ENCODE measurements at places on chromosomes 5 and 9. TPM values are rescaled to one million over a fixed set of nuclear protein-coding genes. Genes with fewer than 3 reads are reported as not detected.

DNA sequence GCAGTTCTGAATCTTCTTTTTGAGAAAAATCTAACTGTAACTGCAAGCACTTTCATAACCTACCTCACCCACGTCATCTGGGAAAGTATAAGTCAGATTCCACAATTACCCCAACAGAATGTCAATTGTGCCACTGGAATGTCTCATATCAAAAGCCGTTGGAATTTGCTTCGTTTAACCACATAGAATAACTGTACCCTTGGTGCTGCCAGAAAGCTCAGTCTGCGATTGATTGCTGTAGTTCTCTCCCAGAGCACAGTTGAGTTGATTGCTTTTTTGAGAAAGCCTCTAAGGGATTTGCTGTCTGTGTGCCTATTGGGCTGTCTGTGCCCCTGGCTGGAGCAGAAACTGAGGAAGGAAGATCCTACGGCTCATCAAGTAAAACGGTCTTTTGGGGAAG lies 583.6 kb downstream of the TMEM38B start:
- no peaks in the 10 kb centered on the region for H3K4me1 ChIP-seq
- no peak overlapping the region for H3K27ac ChIP-seq
- DNase-seq: no peak
- H3K27me3 ChIP-seq: no peaks in the 10 kb centered on the region

DNA sequence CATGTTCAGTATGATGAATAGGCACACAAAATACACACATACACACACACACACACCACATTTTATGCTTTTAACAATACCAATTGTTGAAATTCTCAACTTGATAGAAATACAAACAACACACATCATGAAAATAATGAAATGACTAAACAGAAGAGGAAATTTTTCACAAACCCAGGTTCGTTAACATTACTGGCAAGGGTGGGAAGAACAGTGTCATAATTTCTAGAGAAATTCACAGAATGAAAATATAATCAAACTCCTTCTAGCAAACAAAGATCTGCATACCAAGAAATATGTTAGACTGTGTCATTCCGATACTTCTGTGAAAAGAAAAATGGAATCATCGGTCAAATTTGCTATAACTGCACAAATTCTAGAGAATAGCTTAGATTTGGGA lies 41.9 kb downstream of the ST8SIA4 start:
- H3K36me3 ChIP-seq: no peaks in the 10 kb centered on the region
- no peak for DNase-seq
- no peaks in the 10 kb centered on the region for H3K27me3 ChIP-seq
- H3K4me1 ChIP-seq: no peaks in the 10 kb centered on the region

- no peak within 1 kb of the TSS for H3K27ac ChIP-seq
- no peaks in the 10 kb centered on the region for H3K27me3 ChIP-seq
- no peaks in the 10 kb centered on the region for H3K4me1 ChIP-seq
- no peaks in the 10 kb centered on the region for H3K36me3 ChIP-seq
- DNase-seq: peak; percentile 29
Observed at GRCh38 chr9:71121275-71122021, at the start of gene TRPM3. Gene TRPM3, minus strand, starts transcription at chr9:71121621. Its CDS starts 267 bp downstream, at chr9:71121354.

The PRSS3 gene
- 0.79 TPM for total RNA-seq

DNA sequence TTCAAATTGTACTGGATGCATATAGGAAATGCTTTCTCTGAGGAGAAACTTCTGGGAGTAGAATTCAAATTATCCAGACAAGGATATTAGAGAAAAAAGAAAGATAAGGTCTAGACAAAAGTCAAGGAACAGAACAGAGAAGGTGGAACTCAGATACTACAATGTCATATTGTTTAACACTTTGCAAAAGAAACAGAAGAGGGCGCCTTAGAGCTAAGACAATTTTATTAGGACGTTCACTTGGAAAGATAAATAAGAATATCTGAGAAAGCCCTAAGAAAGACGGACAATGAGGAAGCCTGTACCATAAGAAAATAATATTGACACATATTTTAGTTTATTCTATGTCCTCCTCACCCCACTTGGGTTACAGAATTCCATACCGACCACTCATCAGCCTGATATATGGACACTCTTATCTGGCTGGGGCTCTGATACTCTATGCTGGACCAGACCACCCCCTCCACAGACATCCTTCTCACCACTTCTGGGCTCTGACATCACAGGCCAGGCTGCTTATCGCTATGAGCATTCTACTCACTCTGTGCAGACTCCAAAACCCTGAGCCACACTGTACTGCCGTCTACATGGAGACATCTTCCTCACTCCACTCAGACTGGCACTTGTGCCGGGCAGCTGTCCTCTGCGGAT lies 9.1 kb upstream of the AK3 start:
- no peak overlapping the region for H3K4me3 ChIP-seq
- H3K4me1 ChIP-seq: no peaks in the 10 kb centered on the region
- peak; percentile 51 for DNase-seq
- H3K36me3 ChIP-seq: no peaks in the 10 kb centered on the region
- no peak overlapping the region for H3K27ac ChIP-seq

GRCh38 chr9:131263701-131264100 lies 12.6 kb downstream of the FAM78A start:
- H3K4me1 ChIP-seq: peaks cover 7% of the 10 kb centered on the region
- no peaks in the 10 kb centered on the region for H3K36me3 ChIP-seq
- no peak overlapping the region for H3K4me3 ChIP-seq
- DNase-seq: no peak
- H3K27ac ChIP-seq: no peak overlapping the region
- no peaks in the 10 kb centered on the region for H3K27me3 ChIP-seq

DNA sequence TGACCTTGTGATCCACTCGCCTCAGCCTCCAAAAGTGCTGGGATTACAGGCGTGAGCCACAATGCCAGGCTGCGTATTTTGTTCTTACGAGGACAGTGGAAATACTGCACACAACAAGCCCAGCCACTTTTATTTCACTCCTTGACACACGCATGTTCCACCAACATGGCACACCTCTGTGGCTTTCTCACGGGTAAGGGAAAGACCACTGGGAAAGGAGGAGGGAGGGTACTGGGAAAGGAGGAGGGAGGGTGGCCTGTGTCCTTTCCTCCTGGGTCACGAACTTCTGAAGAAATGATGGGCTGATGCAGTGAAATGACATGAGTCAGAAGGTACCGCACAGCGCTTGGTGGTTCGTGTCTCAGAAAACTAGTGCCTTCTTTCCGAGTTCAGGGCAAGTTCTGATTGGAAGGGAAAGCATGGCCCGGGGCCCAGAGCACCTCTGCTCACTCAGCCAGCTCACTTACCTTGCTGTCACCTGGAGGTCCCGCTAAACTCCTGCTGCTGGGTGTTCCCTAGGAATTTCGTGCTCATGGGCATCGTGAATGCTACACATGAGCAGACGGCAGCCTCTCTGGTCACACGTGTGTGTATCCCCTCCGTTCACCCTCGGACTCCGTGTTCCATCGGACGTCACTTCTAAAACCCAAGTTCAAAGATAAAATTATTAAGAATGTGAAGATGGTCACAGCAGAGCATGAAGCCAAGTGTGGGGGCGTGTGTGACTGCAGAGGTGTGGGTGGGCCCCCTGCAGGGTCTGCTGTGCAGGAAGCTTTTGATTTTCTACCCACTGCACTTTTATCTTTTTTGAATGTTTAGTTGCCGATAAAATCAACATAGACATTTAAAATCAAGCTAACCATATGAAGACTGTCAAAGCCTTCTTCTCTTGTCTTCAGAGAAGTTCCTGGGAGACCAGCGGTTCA lies 42.9 kb downstream of the LAMC3 start:
- no peak for DNase-seq
- no peak overlapping the region for H3K27ac ChIP-seq
- H3K36me3 ChIP-seq: no peaks in the 10 kb centered on the region
- no peaks in the 10 kb centered on the region for H3K27me3 ChIP-seq
- no peak overlapping the region for H3K4me3 ChIP-seq
